ENCODE measurements at places on chromosomes 13 and 19. TPM values are rescaled to one million over a fixed set of nuclear protein-coding genes. Genes with fewer than 3 reads are reported as not detected.

- H3K4me3 ChIP-seq = no peak overlapping the region
- H3K27ac ChIP-seq = no peak overlapping the region
- DNase-seq = no peak
- H3K36me3 ChIP-seq = no peaks in the 10 kb centered on the region
- no peaks in the 10 kb centered on the region for H3K4me1 ChIP-seq
These were observed 56.4 kb upstream of the MRI1 start for GRCh38 chr19:13707915-13708314.

DNA sequence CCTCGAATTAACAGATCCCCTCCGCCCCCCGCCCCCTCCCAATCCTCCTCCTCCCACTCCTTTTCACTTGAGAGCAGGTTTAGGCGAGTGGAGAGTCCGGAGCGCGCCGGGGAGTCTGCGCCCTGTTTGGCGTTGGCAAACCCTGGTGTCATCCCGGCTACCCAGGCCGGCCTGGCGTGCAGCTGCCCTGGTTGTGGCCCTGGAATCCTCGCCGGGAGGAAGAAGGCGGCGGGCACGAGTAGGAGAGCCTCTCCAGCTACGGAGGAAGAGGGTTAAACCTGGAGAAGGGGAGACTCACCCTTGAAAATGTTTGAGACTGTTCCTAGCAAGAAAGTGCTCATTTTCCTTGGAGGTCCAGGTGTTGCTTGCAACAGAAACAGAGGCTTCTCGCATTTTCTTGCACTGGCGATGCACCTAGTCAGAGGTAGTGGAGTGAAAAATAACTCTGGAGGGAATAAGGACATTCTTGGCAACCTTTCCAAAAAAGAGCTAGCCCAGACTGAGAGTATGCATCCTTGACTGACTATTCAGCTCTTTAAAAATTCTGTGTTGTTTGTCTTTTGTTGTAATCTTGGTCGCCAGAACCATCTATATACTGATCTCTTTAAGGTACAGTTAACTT, 1.3 kb upstream of the SOX21 start:
- H3K4me3 ChIP-seq = peak overlapping the region; percentile 35
- H3K36me3 ChIP-seq = no peaks in the 10 kb centered on the region
- DNase-seq = no peak
- peaks cover 47% of the 10 kb centered on the region for H3K27me3 ChIP-seq
- H3K4me1 ChIP-seq = peaks cover 15% of the 10 kb centered on the region

GRCh38 chr13:104450006-104450405, 1383.8 kb upstream of the SLC10A2 start:
- H3K27me3 ChIP-seq = no peaks in the 10 kb centered on the region
- H3K4me3 ChIP-seq = no peak overlapping the region
- no peaks in the 10 kb centered on the region for H3K36me3 ChIP-seq
- no peak overlapping the region for H3K27ac ChIP-seq

DNA sequence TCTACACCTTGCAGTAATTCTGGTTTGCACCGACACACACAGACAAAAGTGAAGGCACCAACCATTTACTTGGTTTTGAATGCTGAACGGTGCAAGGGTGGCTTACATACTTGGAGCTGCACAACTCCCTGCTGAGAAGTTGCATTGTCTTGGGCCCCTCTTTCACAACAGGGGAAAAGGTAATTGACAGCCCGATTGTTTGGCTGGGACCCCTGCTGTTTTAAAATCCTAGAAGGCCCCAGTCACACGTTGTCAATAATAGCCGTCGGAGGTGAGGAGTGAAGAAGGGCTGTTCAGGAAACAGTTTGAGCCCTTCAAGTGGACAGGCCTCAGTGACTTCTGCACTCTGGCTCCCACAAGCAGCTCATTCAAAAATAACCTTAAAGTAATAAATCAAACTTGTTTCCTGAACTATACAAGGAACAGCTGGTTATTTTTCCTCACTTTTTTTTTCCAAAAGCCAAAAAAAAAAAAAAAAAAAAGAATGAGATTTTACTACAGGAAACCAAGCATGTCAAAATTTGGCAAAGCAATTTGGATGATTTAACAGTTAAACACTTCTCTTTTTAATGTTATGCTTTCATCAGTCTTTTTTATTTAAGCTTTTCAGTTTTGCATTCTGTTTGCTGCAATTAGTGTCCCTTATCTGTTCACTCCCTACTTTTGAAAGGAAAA, 19.0 kb upstream of the SPRY2 start:
- no peak overlapping the region for H3K4me3 ChIP-seq
- no peak for DNase-seq
- H3K27me3 ChIP-seq = no peaks in the 10 kb centered on the region
- H3K4me1 ChIP-seq = no peaks in the 10 kb centered on the region
- H3K36me3 ChIP-seq = no peaks in the 10 kb centered on the region
- H3K27ac ChIP-seq = no peak overlapping the region

DNA sequence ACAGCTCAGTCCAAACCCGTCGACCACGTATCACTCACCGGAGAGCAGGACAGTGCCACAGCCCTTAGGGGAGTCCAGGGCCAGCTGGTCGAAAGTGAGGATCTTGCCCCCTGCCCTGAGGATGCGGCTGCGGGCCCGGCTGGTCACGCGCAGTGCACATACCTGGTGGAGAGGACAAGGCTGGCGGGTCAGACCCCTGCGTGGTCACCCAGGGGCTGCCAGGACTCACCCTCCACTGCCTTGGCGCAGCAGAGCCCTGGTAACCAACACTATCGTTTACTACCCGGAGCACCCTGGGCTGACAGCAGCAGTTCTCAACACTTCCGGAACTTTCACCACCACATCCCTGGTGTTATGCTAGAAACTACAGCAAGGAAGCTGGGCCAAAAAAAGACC, 1.2 kb upstream of the FAM83E start:
- no peak overlapping the region for H3K4me3 ChIP-seq
- no peaks in the 10 kb centered on the region for H3K36me3 ChIP-seq
- DNase-seq = no peak
- no peaks in the 10 kb centered on the region for H3K27me3 ChIP-seq

The PRODH2 gene
- total RNA-seq = not detected

Data from breast epithelium (tissue), 4 donors.